ENCODE measurements at places on chromosomes 3 and 15.
A peak's percentile ranks its signal among the peaks of the same experiment; 100 is the strongest.

DNA sequence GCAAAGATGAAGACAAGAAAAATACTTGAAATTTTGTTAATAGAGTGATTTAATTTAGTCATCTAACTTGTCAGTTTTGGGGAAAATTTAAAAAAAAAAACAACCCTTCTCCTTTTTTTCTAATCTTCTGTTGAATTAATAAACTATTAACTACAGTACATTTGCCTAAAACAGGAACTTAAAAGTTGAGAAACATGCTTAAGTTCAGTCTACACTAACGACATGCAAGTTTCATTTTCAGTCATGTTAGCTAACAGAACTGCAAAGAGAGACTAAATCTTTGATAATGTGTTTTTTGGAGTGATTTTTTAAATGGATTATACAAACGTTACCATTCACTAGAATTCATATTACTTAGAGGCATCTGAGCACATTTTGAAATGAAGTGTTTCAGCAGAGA lies 71.9 kb upstream of the MBNL1 start:
- no peak for DNase-seq

DNA sequence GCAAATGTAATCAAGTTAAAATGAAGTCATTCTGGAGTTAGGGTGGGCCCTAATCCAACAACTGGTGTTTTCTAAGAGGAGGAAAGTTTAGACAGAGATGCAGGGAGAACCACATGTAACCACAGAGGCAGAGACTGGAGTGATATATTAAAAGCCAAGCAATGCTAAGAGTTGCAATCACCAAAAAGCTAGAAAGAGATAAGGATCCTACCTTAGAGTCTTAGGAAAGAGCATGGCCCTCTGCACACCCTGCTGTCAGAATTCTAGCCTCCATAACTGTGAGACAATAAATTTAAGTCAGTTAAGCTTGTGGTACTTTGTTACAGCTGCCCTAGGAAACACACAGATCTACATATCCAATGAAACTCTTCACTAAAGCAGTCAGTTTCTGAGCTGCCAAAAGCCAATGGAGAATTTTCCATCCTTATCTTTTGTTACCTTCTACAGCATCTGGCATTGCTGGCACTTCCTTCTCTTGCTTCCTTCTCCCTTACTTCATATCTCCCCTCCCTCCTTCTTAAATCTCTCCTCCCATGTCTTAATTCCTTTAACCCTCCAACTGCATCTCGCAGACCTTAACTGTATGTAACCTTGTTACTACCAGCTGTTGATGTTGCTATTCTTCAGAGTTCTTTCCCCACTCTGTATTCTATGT lies 11.2 kb downstream of the DCBLD2 start:
- DNase-seq: no peak

GRCh38 chr3:100634493-100635272 lies 25.3 kb downstream of the ADGRG7 start:
- DNase-seq: peak; percentile 58

GRCh38 chr15:96002890-96003859 lies 327.3 kb upstream of the NR2F2 start:
- DNase-seq: no peak

DNA sequence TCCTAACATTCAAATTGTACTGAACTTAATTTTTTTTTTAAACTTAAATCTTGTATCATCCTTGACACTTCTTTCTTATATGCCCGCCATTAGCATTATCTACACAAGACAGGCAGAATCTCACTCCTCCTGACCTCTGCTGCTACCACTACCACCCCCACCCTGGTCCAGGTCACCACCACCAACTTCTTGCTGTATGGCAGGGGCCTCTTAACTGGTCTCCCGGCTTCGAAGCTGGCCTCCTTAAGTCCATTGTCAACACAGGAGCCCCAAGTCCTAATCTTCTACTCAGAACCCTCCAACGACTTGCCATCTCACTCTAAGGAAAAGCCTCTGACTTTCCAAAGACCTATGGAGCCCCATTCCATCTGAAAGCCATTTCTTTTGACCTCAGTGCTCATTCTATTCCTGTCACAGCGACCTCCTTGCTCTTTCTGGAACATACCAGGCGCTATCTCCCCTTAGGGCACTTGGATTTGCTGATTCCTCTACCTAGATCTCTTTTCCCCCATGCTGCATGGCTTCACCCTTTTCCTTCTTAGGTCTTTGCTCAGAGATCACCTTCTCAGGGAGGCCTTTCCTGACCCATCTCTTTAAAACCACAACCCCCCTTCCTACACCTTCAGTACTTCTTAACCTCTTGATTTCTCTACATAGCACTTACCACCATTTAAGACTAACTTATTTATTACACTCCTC lies 2.6 kb downstream of the PRC1 start:
- DNase-seq: no peak

DNA sequence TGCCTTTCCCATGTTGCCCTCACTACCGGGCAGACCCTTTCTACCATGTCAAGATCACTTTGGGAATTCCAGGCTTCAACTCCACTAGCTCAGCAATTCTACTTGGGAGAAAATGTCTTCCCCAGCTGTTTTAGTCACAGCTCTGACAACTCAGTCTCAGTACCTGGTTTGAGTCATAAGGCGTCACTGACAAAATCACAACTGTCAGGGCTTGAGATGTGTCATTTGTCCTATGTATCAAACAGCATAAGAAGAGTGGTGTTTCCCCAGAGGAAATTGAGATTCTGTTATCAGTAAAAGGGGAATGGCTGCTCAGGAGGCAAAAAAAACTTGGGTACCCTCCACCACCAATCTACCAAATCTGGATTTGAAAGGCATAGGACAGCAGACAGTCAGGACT lies 594.9 kb upstream of the SUCLG2 start:
- no peak for DNase-seq

- peak; percentile 85 for DNase-seq
Observed at GRCh38 chr15:73956743-73957135, 30.5 kb downstream of the LOXL1 start.

GRCh38 chr3:151835751-151836525 lies 22.0 kb downstream of the AADAC start:
- DNase-seq: peak; percentile 58

- no peak for DNase-seq
Observed at GRCh38 chr3:85148036-85148435, 189.2 kb downstream of the CADM2 start.

DNA sequence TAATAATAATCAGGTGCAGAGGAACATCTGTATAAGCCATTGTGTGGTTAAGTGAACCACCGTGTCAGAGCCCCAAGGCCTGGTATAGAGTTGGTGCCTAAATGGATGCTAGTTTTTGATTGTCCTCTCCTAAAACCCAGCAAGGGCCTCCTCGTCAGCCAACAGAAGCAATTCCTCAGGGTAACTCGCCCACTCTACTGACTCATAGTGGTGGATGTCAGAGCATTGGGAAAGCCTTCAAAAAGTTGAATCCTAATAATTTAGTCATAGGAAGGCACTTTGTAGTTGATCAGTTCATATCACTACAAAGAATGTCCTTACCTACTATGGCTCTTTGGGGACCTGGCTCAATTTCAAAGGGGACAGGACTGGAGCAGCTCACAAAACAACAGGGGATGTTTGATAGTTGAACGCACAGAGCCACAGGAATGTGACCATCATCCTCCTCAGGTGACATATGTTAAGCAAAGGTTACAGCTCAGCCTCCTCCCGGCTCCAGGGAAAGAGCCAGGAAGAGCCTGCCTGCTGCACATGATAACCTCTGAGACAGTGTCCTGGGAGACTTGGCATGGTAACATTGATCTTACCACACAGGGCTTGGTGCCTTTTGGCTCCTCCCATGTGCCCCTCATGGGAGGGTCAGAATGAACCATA lies 338.7 kb downstream of the CLSTN2 start:
- no peak for DNase-seq

- DNase-seq: no peak
Observed at GRCh38 chr3:48493203-48493501, 10.8 kb downstream of the SHISA5 start.

- peak; percentile 18 for DNase-seq
Observed at GRCh38 chr3:126613479-126614188, 41.3 kb downstream of the TXNRD3 start.

- DNase-seq: no peak
Observed at GRCh38 chr3:139797724-139798343, 120.1 kb upstream of the NMNAT3 start.

All from HCEC 1CT (cell line).